ENCODE measurements at places on chromosomes 12 and 14.

GRCh38 chr12:48292040-48292439, 58.7 kb downstream of the ZNF641 start:
- DNase-seq, result no peak

DNA sequence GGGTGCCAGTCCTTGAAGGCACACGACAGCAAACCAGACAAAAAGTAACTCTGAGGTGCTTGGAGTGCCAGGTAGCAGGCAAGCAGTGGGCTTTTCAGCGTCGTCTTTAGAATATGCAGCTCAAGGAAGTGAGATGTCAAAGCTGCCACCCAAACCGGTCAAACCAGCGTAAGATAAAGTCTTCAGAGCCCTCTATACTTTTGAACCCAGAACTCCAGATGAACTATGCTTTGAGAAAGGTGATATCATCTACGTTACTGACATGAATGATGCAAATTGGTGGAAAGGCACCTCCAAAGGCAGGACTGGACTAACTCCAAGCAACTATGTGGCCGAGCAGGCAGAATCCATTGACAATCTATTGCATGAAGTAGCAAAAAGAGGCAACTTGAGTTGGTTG, 95.9 kb downstream of the TBX3 start:
- no peak for DNase-seq

GRCh38 chr14:60647081-60647836, 2.0 kb downstream of the SIX1 start:
- DNase-seq, result no peak

GRCh38 chr12:66852765-66853164, 173.9 kb upstream of the GRIP1 start:
- DNase-seq, result no peak

DNA sequence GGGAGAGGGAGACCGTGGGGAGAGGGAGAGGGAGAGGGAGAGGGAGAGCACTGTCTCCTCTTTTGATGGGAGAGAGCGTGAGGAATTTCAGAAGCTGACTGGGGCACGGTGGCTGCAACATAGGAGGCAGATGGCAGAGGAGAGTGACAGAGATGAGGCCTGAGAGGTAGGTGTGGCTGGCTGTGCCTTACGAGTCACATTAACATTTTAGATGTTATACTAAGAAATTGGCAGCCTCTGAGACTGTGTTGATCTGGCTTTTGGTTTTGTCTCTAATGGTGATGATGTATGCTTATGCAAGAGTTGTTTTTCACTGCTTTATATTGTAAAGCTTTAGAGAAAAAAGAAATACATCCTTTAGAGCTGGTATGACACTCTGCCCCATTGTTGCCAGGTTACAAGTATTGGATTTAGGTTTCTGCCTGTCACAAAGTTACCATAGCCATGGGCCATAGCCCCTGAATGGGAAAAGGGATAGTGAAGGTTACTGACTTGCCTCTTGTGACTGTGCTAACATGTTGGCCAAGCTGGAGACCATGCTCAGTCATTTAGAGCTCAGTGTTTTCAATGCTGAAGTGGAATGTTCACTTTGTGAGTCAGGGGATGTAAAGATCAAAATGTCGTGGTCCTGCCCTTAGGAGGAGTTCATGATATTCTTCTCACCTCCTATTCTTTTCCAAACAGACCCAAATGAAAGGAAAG, 186.2 kb downstream of the SYNE2 start:
- no peak for DNase-seq

GRCh38 chr12:100404769-100405407, 48.0 kb downstream of the SLC17A8 start:
- DNase-seq, result no peak

GRCh38 chr12:108106599-108106998, 22.5 kb upstream of the WSCD2 start:
- no peak for DNase-seq

DNA sequence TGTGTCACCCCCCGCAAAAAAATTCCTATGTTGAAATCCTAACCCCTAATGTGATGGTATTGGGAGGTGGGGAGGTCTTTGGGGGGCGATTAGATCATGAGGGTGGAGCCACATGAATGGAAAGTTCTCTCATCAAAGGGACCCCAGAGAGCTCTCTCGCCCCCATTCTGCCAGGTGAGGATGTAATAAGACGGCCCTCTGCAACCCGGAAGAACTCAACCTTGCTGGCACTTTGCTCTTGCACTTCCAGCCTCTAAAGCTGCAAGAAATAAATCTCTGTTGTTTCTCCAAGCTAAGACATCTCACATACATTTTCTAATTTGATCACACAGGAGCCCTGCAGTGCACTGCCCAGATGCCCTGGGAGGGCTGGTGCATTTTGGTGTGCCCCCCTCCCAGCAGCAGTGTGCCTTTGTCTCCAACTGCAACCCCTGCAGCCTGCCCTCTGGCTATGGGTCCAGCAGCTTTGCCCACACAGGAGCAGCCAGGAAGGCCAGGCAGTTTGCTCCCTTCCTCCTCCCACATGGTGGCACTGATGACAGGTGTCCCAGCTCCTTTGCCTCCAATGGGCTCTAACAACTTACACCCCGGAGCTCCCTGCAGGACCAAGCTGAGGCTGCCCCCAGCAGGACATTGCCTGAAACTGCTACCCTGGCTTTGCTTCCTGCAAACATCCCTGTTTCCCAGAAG, 59.3 kb downstream of the C14orf132 start:
- DNase-seq, result peak; percentile 19

GRCh38 chr14:49865431-49865859, 12.9 kb upstream of the NEMF start:
- no peak for DNase-seq

DNA sequence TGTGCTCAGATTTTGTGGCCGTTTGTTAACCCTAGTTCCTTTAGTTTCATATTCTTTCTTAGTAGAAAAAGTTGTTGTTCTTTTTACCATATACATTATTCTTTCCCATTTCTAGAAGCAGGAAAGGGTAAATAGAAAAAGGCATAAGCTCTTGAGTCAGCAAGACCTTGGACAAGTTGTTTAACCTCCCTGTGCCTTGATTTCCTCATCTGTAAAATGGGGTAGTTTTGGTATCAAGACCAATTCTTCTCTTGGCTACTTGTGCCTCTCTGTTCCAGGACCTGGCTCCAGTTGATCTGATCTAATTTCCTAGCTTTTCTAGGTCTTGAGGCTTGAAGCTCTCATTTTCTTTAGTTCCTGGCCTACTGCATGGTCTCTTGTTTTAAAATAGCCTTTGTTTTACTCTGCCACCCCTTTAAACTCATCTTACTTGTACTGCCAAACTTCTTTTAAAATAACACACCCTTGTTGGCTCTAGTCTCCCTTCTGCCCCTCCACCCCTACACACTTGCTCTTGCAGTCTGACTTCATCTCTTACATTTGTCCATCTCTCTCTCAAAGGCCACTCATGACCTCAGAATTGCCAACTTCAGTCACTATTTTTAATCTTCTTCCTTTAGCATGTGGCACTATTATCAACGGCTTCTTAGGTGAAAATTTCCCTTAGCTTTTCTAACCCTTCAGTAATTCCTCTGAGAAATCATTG, 143.7 kb downstream of the TTLL5 start:
- DNase-seq, result no peak

GRCh38 chr14:54697803-54698202, 130.9 kb downstream of the SAMD4A start:
- no peak for DNase-seq

DNA sequence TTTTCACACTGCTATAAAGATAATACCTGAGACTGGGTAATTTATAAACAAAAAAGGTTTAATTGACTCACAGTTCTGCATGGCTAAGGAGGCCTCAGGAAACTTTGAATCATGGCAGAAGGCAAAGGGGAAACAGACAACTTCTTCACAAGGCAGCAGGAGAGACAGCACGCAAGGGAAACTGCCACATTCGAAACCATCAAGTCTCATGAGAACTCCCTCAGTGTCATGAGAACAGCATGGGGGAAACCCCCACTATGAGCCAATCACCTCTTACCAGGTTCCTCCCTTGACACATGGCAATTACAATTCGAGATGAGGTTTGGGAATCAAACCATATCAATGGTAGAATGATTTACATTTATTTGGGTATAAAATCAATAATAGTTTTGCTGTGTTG, 558.5 kb downstream of the TMTC2 start:
- no peak for DNase-seq

GRCh38 chr12:108734200-108734906, 3.0 kb upstream of the CORO1C start:
- DNase-seq, result peak; percentile 77

DNA sequence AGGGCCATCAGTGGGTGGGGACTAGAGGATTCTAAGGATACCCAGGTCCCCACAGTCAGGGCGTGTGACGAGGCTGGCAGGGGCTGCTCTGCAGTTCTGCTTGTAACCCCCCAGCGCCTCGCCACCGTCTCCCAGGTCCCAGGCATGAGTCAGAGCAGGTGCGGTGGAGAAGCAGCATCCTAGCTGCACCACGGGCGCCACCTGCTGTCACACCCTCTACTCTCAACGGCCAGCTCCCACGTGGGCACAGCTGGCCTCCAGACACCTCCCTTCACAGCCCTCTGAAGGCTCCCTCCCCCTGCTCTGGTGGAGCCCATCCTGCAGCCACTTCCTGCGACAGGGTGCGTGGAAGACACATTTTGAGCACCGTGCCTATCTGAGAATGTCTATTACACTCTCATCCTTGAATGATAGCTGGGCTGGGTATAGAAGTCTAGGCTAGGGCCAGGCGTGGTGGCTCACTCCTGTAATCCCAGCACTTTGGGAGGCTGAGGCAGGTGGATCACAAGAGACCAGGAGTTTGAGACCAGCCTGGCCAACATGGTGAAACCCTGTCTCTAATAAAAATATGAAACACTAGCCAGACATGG, 6.9 kb upstream of the NUDT14 start:
- no peak for DNase-seq

DNA sequence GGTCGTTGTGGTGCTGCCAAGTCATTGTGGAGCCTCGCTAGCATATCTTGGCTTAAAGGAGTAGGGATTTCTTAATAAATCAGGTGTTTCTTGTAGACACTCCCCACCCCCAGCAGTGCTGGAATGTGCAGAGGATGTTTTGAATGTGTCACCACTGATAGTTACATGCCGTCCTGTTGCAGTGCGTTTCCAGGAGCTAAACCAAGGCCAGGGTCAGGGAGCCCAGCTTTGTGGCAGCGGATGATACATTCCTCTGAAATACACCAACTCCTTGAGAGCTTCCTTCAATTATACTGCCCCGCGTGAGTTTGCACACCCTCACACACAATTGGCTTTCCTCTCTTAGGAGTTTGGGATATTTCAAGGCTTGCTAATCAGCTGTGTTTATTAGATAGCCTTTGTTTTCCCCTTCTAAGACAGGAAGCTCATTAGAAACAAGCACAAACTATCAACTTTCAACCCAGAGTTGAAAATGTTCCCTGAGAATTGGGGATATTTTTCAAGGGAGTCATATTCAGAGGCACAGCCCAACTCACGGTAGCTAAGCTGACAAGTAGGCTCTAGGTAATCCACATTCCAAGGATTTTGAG, 154.9 kb downstream of the C12orf75 start:
- DNase-seq, result peak; percentile 13

DNA sequence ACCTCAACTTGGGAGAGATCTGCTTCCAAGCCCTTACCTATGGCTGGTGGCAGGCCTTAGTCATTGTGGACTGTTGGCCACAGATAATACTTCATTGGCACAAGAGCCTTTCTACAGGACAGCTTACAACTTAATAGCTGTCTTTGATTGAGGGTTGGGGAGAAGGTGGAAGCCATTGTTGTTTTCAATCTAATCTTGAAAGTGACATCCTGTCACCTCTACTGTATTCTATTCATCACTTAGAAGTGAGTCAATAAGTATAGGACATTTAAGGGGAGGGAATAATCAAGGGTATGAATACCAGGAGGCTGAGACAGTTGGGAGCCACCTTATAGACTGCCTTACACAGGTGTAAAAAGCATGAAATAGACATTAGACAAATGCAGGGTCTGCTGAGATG, 906.3 kb downstream of the NRXN3 start:
- DNase-seq, result no peak

DNA sequence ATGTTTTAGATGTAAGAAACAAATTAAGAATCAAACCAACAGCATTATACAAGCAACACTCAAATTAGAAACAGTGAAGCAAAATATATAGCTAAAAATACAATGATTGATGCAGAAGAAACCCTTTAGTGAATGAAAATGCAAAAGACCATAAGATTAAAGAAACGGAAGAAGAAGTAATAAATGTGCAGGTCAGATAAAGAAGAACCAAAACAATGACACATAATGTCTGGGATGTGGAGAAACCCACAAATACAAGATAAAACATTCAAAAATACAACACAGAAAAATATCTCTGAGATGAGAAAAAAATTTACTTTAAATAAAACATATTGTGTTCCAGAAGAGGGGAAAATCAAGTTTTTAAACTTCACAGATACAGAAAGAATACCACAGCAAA, 73.4 kb upstream of the AVPR1A start:
- DNase-seq, result no peak

DNA sequence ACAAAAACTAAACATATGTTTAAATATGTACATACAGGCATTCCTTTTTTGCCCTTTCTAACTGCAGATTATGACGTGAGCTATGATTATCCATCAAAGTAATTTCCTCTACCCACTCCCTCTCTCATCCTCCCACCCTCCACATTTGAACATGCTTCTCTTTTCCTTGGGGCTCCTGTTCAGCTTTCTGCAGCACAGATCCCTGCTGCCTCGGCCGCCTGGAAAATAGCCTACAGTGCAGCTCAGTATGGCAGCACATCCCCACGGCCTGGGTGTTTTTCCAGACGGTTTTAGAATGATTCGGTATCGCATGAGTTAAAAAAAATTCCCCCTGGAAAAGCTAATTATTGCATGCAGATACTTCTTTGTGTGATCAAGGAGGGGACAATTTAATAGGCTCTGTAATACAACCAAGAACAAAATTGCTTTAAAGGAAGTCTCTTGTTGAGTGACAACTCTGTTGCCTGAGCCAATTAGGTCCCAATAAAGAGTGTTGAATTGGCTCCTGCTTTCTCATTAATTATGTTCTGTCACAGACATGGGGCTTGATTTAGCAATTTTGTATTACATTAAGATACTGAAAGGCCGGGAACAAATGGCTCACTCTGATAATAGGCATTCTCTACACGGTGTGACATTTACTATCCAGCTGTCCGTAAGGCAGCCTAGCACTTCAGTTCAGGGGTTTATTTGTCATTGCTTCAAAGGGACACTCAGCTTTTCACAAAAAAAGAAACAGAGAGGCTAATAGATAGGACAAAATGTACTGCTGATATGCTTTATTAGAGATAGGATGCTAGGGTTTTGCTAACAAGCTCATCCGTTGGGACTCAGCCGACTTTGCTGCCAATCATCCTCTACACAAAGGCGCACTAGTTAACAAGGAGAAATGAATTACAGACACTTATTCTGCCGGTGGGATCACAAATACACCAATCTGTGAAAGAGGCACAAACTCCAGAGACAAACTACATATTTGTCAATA, 285.8 kb upstream of the G2E3 start:
- DNase-seq, result no peak

DNA sequence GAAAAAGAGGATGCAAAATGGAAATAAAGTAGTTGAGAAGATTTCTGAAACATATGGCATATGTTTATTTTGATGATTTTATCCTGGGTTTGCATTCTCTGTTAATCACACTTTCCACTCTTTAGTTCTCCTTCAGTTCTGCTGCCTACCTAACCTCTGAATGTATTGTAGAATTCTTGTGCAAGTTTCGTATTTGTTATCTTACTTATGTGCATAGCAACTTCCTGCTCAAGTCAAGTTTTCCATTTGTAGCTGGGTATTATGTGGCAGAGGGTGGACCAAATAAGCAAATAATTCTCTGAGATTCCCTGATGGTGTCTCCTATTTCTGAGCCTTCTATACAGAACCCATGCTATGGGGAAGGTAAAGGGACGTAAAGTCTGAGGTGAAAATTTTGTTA, 381.6 kb downstream of the FOXG1 start:
- DNase-seq, result no peak

GRCh38 chr12:115412831-115413230, 728.9 kb upstream of the TBX3 start:
- no peak for DNase-seq
